ENCODE measurements at places on chromosomes 12 and 14.
A peak's percentile ranks its signal among the peaks of the same experiment; 100 is the strongest.

- peak; percentile 18 for DNase-seq
Observed at GRCh38 chr14:101873991-101874390, 90.4 kb upstream of the DYNC1H1 start.

- peak; percentile 65 for DNase-seq
Observed at GRCh38 chr12:12719496-12719895, 2.3 kb downstream of the CDKN1B start.

GRCh38 chr14:54840336-54840735 lies 62.3 kb downstream of the GCH1 start:
- no peak for DNase-seq

GRCh38 chr12:115697340-115697739 lies 580.2 kb downstream of the MED13L start:
- no peak for DNase-seq

DNA sequence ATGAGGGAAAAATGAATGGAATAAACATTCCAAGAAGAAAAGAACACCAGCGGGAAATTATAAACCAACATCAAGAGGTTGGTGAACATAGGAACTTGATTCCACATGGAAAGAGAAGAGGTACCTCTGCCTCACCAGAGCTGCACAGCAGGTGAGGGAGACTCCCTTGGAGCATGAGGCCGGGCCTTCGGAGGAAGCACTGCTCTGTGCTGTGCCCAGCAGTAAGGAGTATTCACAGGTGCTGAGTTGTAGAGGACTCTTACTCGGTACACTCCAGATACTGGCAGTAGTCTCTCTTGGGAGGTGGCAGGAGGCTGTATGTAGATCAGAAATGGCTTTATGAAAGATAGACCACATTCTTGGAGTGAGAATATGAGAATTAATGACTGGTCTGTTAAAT lies 76.0 kb downstream of the NPAS3 start:
- no peak for DNase-seq

GRCh38 chr14:81982046-81982445 lies 448.4 kb upstream of the SEL1L start:
- DNase-seq = no peak

DNA sequence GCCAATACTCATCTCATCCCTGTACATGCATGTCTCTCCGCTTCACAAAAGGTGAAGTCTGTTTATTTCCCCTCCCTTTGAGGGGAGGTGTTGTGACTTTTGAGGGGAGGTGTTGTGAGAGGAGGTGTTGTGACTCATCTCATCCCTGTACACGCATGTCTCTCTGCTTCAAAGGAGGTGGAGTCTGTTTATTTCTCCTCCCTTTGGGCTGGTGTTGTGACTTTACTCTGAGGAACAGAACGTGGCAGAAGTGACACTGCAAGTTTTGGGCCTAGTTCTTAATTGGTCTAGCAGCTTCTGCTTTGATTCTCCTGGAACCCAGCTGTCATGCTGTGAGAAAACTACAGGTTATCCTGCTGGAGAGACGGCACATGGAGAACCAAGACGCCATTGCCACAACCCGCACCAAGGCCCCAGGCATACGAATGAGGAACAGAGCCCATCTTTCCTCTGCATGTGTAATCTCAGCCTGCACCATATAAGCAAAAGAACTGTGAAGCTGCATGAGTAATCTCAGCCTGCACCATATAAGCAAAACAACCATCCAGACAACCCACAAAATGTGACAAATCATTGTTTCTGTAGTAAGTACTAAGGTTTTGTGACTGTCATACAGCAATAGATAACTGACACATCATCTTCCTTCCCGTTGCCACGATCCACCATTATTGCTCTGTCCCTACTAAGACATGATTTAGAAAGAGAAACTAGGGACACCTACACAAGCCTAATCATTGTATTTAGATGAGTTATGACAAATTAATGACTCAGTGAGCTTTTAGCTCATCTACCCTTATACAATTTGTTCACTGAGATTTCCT lies 30.0 kb downstream of the GALNT4 start:
- DNase-seq = no peak

GRCh38 chr14:61103541-61104339 lies 122.7 kb downstream of the SLC38A6 start:
- DNase-seq = peak; percentile 95

- DNase-seq = no peak
Observed at GRCh38 chr14:89226801-89227495, 190.1 kb downstream of the FOXN3 start.

Data from dermis blood vessel endothelial cell (primary cell).